ENCODE measurements at places on chromosomes 5 and 9.

DNA sequence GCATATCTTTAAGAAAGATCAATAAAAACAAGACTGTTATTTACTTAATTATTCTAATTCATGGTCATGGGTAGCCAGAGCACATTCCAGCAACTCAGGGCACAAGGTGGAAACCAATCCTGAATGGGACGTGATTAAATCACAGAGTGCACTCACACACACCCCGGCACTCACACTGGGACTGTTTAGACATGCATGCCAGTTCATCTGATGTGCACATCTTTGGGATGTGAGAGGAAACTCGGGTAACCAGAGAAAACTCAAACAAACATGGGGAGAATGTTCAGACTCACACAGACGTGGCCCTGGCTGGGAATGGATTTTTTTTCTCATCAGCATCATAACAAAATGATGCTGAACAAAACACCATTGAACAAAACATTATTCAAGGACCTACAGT is 29.4 kb downstream of the SMAD5 start:
- no peak for DNase-seq

DNA sequence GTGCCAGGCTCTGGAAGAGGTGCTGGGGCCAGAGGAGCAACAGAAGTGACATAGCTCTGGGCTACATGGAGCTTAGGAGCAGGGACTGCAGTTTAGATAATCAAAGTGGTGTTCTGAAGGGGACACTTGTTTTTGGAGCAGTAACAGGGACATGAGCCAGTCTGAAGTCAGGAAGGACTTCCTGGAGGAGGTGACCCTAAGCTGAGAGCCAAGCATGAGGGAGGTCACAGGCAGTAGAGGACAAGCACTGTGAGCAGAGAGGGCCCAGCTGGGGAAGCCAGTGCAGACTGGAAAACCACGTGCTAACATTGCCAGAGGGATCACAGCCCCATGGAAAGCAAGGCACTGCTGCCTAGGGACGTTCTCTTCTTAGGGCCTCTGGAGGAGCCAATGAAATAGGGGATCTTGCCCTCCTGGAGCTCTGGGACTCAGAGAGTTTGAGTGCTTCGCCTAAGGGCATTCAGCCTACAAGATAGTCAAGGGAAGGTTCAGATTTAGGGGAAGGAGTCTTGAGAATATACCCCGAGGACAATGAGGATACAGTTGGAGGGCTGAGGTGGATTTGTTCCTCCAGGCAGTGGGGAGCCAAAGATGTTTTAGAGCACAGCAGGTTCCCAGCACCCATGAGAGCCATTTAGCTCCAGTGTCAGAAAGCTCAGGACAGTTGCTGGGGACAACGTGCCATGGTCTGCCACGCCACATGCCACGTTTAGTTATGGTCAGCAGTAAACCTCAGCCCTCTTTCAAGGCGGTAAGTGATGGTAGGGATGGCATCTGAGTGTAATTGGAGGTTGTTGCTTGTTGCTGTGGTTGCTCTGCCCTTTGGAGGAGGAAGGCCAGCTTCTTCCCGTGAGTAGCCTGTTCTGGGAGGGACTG is 40.5 kb upstream of the SH3PXD2B start:
- no peak for DNase-seq

- no peak for DNase-seq
These were observed 59.6 kb upstream of the MAN2A1 start for GRCh38 chr5:109630093-109630492.

- no peak for DNase-seq
These were observed 28.7 kb downstream of the CAST start for GRCh38 chr5:96690861-96691260.

- DNase-seq: no peak
These were observed 29.1 kb upstream of the KCNIP1 start for GRCh38 chr5:170474489-170475274.
